ENCODE measurements at places on chromosomes 16 and 17.

- peak; percentile 14 for DNase-seq
Observed at GRCh38 chr17:47785538-47786123, 36.0 kb downstream of the OSBPL7 start.

- no peak for DNase-seq
Observed at GRCh38 chr16:61780161-61780560, 256.1 kb downstream of the CDH8 start.

DNA sequence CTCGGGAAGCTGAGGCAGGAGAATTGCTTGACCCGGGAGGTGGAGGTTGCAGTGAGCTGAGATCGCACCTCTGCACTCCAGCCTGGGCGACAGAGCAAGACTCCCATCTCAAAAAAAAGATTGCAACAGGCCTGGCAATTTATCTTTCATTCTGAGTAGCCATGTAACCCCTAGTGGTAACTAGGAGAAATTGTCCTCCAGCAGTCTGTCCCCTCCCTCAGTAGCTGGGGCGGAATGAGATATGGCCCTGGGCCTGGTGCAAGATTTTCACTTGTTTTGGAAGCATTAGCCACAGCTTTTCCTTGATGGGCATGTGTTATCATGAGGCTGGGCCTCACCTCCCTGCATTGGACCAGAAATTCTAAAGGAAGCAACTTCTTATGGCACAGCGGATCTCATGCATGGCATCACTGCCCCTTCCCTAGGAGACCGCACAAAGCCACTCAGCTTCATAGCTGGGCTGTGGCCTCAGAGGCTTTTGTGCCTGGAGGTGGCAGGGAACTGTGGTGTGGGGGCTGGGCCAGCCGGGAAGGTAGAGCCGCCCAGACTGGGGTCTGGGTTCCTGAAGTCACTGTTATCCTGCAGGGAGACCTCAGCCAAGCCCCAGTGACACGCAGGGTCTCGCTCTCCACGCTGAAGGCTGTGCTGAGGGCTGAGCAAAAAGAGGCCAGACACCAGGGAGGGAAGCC lies 13.4 kb downstream of the NATD1 start:
- DNase-seq, result no peak

- no peak for DNase-seq
Observed at GRCh38 chr17:10648956-10649355, 8.2 kb downstream of the MYH3 start.

GRCh38 chr17:61503961-61504360 lies 51.7 kb downstream of the TBX4 start:
- no peak for DNase-seq

DNA sequence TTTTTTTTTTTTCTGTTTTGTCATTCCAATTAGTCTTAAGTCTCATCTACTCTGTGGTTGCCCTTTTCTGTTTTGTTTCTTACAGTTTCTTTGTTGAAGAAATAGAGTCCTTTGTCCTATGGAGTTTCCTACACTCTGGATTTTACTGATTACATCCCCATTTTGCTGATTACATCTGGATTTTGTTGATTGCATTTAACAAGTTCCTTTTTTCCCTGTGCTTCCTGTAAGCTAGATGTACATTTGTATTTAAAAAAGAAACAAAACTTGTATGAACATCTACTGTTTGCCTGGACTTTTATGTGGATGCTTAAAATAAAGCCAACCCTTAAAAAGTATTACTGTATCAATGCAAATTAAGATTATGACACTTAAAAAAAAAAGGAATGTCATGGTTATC lies 147.6 kb downstream of the CHD9 start:
- DNase-seq, result no peak

DNA sequence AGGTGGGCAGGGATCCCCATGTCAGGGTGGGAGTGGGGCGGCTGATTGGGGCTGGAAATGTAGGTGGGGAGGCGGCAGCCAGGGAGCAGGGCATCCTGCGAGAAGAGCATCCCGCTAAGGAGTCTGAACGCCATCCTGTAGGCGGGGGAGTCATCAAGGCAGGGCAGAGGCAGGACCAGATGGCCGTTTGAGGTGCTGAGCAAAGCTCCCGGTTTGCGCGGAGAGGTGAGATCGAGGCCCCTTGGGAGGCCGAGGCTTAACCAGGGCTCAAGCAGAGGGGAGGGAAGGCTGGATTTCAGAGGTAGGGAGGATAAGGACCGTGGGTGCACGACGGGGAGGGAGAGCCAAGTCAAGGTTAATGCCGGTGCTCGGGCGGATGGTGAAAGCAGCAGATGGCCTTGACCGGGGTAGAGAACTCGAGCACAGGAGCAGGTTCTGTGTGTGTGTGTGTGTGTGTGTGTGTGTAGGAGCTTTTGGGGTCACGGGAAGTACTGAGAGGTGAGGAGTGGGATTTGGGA lies 472 bp upstream of the NME2 start:
- DNase-seq, result no peak

GRCh38 chr16:75287708-75288107 lies 36.3 kb upstream of the BCAR1 start:
- DNase-seq, result no peak

GRCh38 chr16:27284865-27285675 lies 16.5 kb upstream of the NSMCE1 start:
- DNase-seq, result no peak

- DNase-seq, result no peak
Observed at GRCh38 chr16:86662740-86663139, 84.4 kb downstream of the FOXL1 start.

DNA sequence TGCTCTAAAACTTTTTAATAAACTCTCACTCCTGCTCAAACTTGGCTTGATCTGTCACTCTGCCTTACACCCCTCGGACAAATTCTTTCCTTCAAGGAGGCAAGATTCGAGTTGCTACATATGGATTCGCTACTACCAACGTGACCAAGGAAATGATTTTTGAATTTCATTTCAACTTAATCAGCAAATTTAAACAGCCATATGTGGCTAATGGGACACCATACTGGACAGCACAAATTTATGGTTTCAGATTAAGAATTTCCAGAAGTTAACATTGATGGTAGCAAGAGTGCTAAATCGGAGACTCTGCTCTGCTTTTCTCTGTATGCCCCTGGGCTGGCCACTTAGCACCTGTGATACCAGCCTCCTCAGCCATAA lies 318.2 kb upstream of the PSMD7 start:
- DNase-seq, result no peak

GRCh38 chr16:28534542-28535373 lies 4.0 kb downstream of the NUPR1 start:
- DNase-seq, result no peak

- no peak for DNase-seq
Observed at GRCh38 chr17:49210158-49211029, at the start of the genes ABI3 and GNGT2. ABI3 (plus strand) TSS chr17:49210707; CDS start chr17:49210725, 18 bp downstream. GNGT2 (minus strand) TSS chr17:49210574; CDS start chr17:49207422, 3,152 bp downstream.

- DNase-seq, result no peak
Observed at GRCh38 chr17:82330322-82331239, 3.0 kb downstream of the SECTM1 start.

- DNase-seq, result no peak
Observed at GRCh38 chr16:19316846-19317245, 31.3 kb downstream of the CLEC19A start.

DNA sequence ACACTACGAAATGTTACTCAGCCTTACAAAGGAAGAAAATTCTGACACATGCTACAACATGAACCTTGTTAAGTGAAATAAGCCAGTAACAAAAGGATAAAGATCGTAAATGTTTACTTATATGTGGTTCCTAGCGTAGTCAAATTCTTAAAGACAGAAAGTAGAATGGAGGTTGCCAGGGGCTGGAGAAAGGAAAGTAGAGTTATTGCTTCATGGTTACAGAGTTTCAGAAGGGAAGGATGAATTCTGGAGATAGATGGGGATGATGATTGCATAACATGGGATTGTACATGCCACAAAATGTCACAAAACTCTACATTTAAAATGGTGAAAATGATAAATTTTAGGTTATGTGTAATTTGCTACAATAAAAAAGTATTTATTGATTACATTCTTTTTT lies 103.8 kb downstream of the CHD9NB start:
- DNase-seq, result no peak

All from SK-N-MC (cell line).